ACHN (cell line): ENCODE measurements at places on chromosomes 2 and 18.

GRCh38 chr2:160942476-160943142, 217.6 kb upstream of the TANK start:
- no peak for DNase-seq

GRCh38 chr2:134576478-134576877, 142.3 kb downstream of the TMEM163 start:
- no peak for DNase-seq

GRCh38 chr2:133492719-133493380, 75.4 kb downstream of the NCKAP5 start:
- no peak for DNase-seq

GRCh38 chr2:150046211-150046610, 441.3 kb downstream of the RND3 start:
- DNase-seq = peak; percentile 6

- no peak for DNase-seq
Observed at GRCh38 chr18:55382277-55382805, 205.7 kb downstream of the TCF4 start.

DNA sequence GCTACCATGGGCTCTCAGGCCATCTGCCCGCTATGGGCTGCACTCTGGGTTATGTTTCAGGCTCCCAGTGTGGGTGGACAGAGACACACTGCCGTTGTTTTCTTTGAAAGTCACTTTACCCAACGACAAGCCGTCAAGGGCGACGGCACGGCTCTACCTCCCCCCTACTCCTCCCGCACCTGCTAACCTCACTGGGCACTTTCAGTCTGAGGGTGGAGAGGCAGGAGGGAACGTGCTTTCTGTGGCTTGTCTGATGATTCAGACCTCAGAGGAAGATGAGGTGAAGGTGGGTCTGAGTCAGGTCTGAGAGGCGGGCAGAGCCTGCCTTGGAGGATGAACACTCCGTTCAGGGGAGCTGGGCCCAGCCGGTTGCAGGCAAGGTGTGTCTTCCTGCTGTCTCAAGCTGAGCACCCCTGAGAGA, 147.6 kb upstream of the HDAC4 start:
- DNase-seq = no peak

DNA sequence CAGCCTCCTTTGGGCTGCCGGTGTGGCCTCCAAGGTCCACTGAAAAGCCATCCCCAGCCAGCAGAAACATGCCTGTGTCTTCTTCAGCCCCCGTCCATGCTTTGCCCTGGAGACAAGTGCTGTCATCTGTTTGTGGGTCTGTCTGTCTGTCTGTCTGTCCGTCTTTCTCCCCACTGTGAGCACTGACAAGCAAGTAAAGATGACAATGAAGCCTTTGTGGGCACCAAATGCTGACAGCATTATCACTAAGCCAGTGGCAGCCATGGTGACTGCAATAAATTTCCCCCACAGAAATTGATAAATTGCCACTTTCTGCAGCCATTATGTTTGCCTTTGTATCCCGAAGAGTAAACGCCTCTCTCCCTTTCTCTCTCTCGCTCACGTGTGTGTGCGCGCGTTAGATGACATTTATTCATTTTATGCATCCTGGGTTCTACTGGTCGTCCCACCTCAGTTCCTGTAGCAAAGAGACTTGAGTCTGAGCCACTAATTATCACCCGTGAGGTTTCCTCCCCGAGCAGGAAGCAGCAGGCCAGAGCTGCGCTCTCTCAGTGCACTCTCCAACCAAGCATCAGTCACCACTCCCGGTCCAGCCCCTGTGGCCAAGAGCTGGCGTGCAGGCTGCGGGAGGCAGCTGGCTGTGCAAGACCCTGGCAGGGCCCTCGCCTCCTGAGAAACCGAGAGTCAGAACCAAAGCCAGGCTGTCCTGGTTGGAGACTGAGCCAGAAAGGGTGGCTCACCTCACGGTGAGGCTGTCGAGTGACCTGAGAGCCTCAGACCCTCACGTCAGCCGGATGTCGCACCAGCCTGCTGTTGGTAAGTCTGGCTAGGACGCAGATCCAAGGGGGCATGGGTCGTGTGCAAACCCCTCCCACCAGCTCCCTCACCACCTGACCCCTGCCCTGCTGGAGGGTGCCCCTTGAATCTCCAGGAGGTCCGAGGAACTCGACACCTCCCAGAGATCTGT, 6.9 kb downstream of the STEAP3 start:
- no peak for DNase-seq

GRCh38 chr2:25062511-25062917, 20.6 kb downstream of the EFR3B start:
- DNase-seq = no peak

GRCh38 chr2:233399306-233400225, 45.3 kb downstream of the DGKD start:
- DNase-seq = no peak

DNA sequence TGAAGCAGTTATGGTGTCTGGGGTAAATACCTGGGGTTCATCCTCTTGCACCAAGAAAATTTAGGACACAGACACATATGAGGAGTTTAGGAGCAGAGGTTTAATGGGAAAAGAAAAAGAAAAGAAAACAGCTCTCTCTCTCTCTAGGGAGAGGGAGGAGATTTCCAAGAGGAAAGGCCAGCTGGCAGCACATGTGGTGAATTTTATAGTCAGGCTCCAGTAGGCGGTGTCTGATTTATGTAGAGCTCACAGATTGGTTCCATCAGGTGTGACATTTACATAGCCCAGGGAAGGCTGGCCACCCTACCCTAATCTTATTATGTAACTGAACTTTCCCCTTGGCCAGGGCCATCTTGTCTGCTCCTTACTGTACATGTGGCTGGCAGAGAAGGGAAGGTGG, 297.5 kb upstream of the RGPD4 start:
- DNase-seq = no peak

GRCh38 chr18:24964216-24964615, 387.8 kb downstream of the ZNF521 start:
- no peak for DNase-seq

- no peak for DNase-seq
Observed at GRCh38 chr2:186588421-186588820, 1.4 kb upstream of the ITGAV start.

DNA sequence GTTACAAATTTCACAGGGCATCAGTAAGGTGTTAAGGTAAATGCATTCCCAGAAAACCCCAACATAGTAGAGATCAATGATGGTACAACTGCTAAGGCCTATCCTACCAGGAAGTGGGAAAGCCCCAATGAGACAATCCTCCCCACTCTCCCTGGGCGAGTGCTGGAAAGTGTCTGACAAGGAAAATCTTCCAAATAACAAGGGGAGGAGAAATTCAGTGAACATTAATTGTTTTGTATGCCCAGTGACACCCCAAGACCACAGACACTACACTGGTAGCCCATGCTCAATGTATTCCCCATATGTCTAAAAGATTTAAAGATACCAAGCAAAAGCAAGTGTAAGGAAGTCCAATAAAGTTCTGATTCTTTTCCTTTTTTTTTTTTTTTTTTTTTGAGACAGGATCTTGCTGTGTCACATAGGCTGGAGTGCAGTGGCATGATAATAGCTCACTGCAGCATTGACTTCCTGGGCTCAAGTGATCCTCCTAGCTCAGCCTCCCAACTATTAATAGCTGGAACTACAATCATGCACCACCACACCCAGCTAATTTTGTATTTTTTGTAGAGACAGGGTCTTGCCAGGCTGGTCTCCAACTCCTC, 24.7 kb downstream of the B4GALT6 start:
- DNase-seq = no peak

DNA sequence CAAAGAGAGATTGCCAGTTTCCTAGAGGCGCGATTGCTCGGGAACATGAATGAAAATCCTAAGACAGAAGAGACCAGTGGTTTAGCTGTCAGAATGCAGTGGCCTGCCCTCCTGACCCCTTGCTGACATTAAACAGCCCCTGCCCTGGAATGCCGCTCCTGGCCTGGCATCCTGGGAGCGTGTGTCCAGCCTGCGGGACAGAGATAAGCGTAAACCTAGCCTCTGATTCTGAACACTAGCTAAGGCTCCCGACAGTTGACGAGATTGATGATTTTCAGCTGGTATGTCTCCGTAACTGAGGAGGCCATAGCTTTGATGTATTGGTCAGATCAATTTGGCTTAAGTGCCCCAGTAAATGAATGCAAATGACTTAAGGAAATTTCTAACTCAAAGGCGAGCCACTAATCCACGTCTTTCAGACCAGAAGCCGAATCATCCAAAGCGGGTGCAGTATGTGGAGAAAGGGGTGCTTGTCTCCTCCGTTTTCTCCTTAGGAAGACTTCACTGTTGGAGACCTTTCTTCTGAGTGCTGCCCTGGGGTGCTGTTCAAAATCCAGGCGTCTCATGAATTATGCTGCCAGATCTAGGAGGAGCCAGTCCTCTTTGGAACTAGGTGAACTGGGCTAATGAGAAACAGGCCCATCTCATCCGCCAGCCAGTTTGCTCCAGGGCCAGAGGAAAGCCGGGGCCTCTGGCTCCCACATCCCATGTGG, 142.5 kb upstream of the L3MBTL4 start:
- DNase-seq = no peak

- no peak for DNase-seq
Observed at GRCh38 chr2:38158378-38159118, 82.6 kb upstream of the CYP1B1 start.

DNA sequence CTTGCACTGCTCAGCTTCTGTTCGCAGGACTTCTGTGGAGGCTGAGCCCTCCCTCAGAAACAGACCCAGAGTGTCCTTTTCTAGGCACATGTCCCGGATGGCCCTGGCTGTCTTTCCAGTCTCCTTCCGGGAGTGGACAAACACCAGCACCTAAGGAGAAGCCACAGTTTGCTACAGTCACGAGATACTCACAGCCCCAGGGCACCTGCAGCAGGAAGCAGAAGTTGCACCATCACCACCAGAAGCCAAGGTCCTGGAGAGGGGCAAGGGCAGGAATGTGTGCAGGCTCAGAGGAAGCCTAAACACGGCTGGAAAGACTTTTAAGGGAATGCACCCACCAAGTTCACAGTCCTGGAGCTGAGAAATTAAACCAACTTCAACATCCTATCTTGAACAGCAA, 13.6 kb downstream of the SNRNP200 start:
- DNase-seq = no peak

GRCh38 chr2:205273148-205273547, 409.2 kb upstream of the NRP2 start:
- DNase-seq = no peak

- no peak for DNase-seq
Observed at GRCh38 chr18:5444847-5445246, 99.0 kb downstream of the EPB41L3 start.

DNA sequence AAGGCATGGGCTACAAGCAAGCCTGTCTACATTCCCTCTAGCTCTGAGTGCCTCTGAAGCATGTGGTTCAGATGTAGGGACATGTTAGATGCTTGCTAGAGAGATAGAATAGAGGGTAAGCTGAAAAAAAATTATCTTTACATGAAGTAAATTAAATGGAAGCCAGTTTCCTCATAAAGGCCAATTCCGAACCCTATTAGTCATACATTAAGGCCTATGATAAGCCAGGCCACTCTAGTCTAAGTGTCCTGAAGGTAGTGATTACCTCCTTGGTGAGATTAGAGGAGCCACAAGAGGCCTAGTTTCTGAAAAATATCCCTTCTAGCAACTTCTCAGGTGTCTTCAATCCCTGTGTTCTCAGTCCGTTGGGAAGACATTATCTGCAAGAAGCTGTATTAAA, 72.4 kb upstream of the NPAS2 start:
- DNase-seq = no peak

GRCh38 chr2:2572393-2573204, 241.5 kb upstream of the MYT1L start:
- DNase-seq = no peak

GRCh38 chr2:224293976-224294375, 107.9 kb downstream of the FAM124B start:
- no peak for DNase-seq

GRCh38 chr2:218249691-218250090, 11.1 kb upstream of the GPBAR1 start:
- no peak for DNase-seq

- no peak for DNase-seq
Observed at GRCh38 chr2:14647714-14648113, 15.2 kb downstream of the LRATD1 start.

DNA sequence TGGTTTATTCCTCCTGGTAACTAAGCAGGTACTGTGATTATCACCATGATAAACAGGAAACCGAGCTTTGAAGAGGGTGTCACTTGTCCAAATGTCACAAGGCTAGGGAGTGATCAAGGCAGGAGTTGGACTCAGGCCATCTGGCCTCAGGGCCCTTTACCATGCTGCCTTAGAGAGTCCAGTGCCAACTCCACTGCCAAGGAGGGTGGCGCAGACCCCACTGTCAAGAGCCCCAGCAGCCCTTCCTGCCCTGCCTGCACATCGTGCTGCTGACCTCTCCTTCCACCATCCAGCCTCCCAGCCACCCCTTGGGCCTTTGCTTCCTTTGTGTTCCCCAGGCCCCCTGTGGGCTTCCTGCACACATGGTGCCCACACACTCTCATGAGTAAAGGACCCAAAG, 48.3 kb downstream of the TNS1 start:
- DNase-seq = no peak

GRCh38 chr18:49853436-49853835, 40.1 kb upstream of the ACAA2 start:
- no peak for DNase-seq

- DNase-seq = no peak
Observed at GRCh38 chr2:31580321-31581117, at the start of gene SRD5A2. SRD5A2 (minus strand) TSS chr2:31580938; CDS start chr2:31580900, 38 bp downstream.

GRCh38 chr2:15677141-15677843, 85.6 kb downstream of the DDX1 start:
- DNase-seq = no peak

GRCh38 chr2:46163098-46163430, 134.1 kb upstream of the EPAS1 start:
- no peak for DNase-seq

DNA sequence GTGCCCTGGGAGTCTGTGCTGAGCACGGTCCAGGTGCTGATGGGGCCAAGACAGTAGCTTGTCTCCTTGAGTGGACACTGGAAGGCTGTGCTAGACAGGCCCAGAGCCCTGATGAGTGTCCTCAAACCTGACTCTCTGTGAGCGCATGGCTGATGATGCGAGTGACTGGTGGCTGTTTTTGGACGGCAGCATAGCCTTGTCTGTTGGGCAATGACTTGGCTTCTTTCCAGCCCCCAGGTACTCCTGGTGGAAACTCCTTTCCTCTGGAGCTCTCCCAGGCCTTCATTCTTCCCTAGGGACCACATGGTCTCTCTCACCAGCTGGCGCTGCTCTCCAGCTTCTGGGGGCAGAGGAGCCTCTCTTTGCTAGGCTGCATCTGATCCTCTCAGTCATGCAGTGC, 207.6 kb upstream of the SMIM21 start:
- DNase-seq = no peak

- no peak for DNase-seq
Observed at GRCh38 chr18:11578799-11579198, 30.6 kb upstream of the SLC35G4 start.

DNA sequence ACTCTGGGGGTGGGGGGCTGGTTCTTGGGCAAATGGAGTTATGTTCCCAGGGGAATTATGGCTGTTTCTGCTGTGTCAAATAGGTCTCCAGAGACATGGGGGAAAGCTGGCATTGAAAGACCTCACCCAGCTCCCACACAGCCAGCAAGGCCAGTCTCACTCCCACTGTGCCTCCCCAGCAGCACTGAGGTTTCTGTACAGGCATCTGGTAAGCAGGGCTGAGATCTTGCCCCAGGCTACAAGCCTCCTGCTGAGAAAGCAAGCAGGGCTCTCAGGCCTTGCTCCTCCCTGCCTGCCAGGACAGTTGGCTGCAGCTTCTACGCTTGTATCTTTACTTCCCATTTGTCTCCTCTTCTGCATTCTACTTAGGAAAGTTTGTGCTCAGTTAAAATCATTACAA, 50.5 kb upstream of the FHOD3 start:
- no peak for DNase-seq
